Aorta (tissue), 5 donors: ENCODE measurements at places on chromosomes 7 and 10.

DNA sequence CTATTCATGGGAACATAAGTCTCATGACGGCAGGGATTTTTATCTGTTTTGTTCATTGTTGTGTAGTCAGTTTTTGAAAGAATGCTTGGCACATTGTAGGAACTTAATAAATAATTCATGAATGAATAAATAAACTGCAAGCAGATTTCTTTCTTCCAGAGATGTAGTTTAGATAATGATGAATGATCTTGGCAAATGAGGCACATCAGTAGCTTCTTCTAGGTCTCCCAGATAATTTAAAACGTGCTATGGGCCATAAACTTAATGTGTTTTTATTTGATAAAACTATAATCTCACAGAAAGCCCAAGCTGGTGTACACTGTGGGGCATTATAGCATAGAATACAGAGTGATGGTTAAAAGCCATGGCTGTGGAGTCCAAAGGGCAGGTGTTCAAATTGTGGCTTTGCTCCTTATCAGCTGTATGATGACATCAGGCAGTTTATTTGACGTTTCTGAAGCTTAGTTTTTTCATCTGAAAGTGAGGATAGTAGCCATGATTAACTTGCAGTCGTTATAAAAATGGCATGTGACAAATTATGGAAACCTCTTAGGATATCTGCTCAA is 3.5 kb downstream of the MGAM start:
- DNase-seq: no peak

- DNase-seq: no peak
Measured at GRCh38 chr7:126303926-126304325, 948.8 kb downstream of the GRM8 start.

DNA sequence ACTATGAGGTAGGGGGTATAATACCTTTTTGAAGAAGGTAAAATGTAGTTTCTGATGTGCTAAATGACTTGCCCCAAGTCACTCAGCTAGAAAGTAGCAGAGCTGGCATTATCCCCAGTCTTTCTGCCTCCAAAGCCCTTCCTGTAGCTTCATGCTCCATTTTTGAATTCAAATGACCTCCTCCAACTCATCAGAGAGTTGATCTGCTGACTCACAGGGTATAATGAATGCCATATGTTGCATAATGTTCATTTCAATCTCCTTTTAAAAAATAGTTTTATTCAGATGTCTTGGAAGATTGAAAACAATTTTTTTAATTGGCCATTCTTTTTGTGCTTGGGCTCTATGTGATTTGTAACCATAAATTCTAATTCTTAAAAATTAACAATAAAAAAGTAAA is 272.8 kb upstream of the IMMP2L start:
- no peak for DNase-seq

DNA sequence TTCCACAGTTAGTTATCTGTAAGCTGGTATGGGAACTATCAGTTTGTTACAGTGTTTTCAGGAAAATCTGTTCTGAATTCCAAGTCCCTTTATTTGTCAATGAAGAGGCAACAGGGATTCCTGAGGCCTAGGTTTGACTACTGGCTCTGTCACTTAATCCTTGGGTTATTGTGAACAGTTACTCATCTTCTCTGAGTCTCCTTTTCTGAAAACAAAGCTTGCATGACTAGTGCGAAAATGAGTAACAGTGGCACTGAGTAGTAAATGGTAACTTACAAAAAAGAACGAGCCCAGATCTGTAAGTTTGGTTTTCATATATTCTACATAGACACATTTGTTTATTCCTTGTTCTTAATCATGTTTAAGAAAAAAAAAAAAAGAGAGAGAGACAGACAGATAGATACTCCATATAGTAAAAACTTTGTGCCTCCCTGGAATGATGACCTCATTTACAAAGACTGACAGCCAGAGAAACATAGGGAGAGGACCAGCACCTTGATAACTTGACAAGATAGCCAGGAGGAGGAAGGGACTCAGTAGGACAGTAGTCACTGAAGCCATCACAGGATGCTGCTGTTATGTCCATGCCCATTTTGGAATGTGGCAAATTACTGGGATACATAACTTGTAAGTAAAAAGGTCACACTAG is 1.9 kb downstream of the MRPS33 start:
- no peak for DNase-seq

DNA sequence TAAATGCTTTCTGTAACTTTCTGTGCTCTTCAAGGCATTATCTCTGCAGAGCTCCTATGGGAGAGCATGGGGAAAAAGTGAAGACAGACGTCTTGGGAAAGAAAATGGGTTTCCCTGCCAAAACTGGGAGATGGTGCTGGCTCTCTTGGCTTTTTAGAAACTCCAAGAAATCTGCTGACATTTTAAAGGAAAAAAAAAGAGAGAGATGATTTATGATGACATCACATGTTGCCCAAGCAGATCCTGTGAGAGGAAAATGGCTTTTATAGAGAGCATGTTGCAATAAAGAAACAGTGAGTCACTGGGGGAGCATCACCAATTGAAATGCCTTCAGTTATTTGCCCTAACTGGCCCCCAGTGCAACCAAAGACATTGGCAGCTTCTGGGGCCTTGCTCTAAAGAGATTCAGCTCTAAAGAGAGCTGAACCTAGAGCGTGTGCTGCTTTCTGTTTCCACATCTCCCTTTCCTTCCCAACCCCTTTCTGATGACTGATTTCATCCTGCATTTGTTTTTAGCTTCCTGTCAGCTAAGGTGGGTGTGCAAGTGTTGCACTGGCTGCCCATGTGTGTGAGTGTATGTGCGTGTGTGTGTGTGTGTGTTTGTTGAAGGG is 37.7 kb downstream of the LRMDA start:
- no peak for DNase-seq

DNA sequence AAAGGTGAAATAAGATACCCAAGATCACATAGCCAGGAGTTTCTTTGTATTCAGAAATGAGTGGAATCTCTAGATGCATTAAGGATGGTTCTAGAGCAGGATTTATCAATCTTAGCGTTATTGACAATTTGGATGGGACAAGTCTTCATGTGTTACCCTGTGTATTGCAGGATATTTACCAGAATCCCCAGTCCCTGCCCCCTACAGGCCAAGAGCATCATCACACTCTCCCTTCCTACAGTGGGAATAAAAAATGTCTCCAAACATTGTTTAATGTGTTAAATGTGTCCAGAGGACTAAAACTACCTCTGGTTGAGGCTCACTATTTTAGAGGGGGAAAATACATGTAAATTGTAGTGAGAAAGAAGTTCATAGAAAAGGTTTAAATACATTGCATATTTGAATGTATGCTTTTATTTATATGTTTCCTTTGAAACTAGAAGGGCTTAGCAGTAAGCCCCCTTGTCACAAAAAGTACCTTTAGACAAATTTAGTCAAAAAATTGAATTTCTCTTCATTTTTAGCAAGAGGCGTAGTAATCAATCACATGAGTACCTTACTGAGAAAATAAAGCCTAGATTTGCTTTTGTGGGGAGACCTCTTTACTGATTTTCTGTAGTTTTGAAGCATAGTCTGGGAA is 141.2 kb downstream of the MLLT10 start:
- no peak for DNase-seq

DNA sequence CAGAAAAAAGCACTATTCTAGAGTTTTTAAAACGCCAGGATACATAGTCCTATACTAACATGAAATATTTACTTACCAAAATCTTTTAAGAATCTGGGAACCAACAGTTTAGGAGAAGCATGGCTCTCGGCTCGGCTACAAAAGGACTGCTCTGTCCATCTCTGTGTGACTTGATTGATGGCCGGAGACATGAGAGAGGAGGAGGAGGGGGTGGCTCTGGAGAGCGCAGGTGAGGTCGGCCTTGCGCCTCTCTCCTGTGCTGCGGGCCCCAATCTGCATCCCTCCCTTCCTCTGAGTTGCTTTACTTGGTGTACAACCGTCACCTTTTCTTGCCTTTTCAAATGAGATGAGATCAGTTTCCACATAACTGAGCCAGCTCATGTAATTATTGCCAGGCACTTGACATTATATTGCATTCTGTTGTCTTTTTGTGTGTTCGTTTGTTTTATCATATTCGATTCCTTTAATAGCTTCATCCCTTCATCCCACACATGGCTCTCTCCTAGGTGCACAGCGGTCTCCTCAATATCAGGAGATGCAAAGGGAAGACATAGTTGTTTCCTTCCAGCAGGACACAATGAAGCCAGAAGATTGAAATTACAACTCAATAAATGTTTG is 87.8 kb upstream of the KLF6 start:
- no peak for DNase-seq

- no peak for DNase-seq
Measured at GRCh38 chr7:48660306-48660870, 264.0 kb upstream of the CDC14C start.

DNA sequence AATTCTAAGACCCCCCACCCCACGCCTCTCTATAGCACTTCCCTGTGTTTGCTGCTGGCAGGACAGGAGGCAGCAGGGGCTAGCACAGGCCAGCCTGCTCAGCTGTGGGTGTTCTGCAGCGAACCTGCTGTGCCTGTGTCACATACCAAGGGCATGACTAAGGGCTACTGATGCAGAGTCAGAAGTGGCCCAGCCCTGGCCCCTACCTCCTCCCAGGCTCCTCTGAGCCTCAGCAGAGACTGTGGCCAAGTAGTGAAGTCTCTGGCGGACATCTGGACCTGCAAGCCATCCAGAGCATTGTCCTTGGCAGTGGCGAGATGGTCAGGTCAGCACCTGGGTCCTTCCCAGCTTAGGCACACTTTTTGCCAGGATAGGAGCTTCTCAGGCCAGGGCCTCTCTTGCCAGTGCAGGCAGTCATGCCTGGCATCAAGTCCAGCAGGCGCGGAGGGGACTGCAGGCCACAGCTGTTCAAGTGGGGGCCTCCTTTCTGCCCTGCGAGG is 116.3 kb upstream of the RET start:
- no peak for DNase-seq

DNA sequence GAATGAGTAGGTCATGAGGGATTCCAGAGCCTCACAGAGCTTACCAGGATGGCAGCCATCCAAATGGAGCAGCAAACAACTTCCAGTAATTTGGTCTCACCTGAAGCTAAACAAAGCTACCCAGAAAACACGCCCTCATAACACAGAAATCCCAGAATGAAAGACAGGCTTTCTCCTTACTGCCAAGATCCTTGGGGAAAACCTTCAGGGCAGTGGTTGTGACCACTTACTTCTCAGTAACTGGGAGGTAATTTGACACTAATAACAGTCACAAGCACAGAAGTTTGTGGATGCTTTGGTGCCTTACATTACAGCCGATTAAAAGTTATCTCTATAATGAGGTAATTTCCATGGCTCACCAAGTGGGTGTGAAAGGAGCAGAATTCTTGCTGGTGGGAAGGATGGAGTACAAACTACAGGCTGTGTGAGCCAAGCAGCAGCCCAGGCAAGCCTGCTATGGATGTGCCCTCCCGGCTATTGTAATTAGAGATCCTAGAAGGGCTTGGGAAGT is 10.4 kb downstream of the WDR91 start:
- no peak for DNase-seq
